ENCODE measurements at places on chromosomes 11 and 22.

DNA sequence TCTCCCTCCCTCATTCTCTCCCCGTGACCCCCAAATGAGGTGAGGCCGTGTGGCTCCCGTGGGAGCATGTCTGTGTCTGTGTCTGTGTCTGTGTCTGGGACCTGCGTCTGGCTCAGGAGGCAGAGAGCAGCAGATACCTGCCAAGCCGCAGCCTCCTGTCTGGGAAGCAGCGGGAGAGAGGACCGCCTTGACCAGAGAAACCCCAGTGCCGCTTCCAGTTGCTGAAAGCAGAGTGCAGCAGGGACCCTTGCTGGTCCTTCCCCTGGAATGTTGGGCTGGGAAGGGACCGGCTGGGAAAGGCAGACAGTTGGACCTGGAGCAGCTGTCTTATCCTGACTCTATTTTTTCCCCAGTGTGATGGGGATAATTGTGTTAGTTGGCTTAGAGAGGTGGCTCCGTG, 525 bp downstream of the CSDC2 start:
- no peak for DNase-seq

DNA sequence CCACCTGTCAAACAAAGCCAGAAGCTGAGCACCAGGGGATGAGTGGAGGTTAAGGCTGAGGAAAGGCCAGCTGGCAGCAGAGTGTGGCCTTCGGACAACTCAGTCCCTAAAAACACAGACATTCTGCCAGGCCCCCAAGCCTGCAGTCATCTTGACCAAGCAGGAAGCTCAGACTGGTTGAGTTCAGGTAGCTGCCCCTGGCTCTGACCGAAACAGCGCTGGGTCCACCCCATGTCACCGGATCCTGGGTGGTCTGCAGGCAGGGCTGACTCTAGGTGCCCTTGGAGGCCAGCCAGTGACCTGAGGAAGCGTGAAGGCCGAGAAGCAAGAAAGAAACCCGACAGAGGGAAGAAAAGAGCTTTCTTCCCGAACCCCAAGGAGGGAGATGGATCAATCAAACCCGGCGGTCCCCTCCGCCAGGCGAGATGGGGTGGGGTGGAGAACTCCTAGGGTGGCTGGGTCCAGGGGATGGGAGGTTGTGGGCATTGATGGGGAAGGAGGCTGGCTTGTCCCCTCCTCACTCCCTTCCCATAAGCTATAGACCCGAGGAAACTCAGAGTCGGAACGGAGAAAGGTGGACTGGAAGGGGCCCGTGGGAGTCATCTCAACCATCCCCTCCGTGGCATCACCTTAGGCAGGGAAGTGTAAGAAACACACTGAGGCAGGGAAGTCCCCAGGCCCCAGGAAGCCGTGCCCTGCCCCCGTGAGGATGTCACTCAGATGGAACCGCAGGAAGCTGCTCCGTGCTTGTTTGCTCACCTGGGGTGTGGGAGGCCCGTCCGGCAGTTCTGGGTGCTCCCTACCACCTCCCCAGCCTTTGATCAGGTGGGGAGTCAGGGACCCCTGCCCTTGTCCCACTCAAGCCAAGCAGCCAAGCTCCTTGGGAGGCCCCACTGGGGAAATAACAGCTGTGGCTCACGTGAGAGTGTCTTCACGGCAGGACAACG, 11.7 kb downstream of the CXCR5 start:
- peak; percentile 49 for DNase-seq

DNA sequence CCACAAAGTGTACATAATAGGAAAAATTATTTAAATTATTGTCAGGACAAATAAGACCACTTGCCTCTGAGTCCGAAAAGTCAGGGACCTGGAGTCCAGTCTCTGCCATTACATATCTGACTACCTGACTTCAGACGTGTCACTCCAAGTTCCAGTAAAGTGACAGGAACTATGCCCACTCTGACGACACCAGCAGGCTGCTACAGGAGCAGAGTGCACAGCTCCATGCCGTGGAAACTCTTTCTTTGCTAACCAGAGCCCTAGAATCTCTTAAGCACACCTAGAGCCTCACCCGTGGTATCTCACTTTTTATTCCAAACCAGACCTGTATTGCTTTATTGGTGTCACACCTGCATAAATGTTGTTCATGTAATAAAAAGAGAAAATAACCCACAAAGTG, 93.7 kb downstream of the PLEKHA7 start:
- no peak for DNase-seq

DNA sequence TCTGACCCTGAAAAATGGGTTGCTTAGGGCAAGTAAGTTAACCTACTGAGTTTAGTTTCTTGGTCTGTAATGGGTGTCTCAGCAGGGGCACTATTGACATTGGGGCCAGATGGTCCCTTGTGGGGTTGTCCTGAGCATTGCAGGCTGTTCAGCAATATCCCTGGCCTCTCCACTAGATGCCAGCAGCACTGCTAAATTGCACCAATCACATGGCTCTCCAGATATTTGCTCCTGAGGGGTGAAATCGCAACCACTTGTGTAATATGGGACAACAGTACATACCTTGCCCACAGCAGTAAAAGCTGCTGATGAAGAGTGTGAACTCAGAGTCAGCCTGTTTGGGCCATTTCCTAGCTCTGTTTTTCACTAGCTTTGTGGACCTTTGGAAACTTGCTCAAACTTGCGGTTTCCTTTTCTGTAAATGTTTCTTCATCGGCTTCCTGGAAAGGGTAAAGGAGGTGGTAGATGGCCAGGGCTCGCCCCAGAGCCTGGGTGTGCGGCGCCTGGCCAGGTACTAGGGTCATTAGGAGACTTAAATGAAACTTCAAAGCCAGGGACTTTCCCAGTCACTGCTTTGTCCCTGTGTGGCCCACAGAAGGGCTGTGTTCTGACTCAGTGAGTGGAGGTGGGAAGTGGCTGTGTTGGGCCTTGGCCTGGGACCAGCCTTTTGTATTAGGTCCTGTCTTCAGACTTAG, 13.0 kb downstream of the NCF4 start:
- DNase-seq, result no peak

DNA sequence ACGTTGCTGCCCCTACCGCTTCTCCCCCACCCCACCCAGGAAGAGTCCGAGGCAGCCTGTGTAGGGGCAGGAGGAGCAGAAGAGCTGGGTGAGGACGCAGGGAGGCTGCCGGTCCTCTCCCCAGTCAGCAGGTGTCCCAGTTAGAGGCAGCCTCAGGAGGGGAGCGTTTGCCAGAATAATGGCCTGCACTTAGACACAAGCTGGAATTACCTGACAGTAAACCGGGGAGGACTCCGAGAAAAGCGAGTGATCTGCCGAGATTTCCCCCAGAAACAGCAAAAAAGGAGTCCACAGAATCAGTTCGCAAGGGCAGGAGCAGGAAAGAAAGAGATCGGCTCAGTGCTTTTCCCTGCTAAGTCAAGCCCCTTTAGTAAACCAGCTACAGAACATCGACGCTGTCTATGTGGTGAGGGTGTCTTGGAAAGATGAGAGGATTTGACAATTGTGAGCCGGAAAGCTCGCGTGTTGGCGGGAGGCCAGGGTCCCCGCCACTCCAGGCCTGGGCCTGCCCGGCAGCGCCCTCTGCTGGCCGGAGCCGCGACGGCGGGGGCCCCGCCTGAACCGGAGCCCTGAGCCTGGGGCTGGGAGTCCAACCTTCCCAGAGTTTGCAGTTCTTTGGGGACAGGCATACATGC, 17.7 kb upstream of the THRSP start:
- DNase-seq, result peak; percentile 21

- no peak for DNase-seq
Measured at GRCh38 chr22:23678133-23678532, 12.7 kb upstream of the RGL4 start.

GRCh38 chr11:45005106-45005505, 54.4 kb upstream of the TP53I11 start:
- no peak for DNase-seq

DNA sequence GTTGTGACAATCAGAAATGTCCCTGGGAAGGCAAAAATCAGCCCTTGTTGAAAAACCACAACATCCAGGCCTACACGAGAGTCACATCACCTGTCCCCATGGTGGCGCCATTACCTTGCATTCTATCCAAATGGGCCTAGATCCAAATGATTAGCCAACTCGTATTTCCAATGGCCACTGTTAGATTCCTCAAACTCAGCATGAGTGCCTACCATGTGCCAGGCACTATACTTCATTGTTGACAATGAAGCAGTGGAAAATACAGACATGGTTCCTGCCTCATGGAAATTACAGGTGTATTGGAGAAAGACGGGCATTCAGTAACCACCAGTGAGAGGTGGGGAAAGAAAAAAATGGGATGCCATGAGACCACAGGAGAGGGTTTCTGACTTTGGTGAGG, 29.8 kb upstream of the CREB3L1 start:
- no peak for DNase-seq

- DNase-seq, result no peak
Measured at GRCh38 chr11:117199053-117199915, at the start of gene TAGLN. Gene TAGLN, plus strand, starts transcription at chr11:117199370. Its CDS starts 3,644 bp downstream, at chr11:117203014.

- DNase-seq, result no peak
Measured at GRCh38 chr11:33984682-33985389, 66.7 kb upstream of the CAPRIN1 start.

- DNase-seq, result no peak
Measured at GRCh38 chr11:95283650-95284049, 52.6 kb upstream of the SESN3 start.

- DNase-seq, result no peak
Measured at GRCh38 chr11:103944251-103944940, 92.0 kb upstream of the DDI1 start.

GRCh38 chr11:575313-575995, 816 bp upstream of the PHRF1 start:
- DNase-seq, result no peak

DNA sequence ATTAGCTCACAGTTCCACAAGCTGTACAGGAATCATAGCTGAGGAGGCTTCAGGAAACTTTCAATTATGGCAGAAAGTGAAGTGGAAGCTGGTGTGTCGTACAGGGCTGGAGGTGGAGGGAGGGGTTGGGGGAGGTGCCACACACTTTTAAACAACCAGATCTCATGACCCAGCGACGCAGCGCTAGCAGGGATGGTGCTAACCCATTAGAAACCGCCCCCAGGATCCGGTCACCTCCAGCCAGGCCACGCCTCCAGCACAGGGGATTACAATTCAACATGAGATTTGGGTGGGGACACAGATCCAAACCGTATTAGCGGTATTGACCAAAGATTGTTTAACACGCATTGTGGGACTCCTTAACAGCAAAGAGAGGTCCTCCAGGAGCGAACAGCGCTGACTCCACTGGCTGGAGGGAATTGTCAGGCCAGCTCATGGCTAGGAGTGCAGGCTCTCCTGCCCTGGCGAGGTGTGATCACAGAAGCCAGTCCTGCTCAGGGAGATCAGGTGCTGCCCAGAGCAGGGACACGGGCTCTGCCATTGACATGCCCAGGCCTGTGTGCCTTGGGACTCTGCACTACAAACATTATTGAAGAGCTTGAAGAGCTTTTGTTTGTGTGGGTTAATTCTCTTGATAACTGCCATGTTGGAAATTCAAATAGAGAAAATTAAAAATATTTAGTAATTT, 215.3 kb downstream of the TBC1D22A start:
- no peak for DNase-seq

DNA sequence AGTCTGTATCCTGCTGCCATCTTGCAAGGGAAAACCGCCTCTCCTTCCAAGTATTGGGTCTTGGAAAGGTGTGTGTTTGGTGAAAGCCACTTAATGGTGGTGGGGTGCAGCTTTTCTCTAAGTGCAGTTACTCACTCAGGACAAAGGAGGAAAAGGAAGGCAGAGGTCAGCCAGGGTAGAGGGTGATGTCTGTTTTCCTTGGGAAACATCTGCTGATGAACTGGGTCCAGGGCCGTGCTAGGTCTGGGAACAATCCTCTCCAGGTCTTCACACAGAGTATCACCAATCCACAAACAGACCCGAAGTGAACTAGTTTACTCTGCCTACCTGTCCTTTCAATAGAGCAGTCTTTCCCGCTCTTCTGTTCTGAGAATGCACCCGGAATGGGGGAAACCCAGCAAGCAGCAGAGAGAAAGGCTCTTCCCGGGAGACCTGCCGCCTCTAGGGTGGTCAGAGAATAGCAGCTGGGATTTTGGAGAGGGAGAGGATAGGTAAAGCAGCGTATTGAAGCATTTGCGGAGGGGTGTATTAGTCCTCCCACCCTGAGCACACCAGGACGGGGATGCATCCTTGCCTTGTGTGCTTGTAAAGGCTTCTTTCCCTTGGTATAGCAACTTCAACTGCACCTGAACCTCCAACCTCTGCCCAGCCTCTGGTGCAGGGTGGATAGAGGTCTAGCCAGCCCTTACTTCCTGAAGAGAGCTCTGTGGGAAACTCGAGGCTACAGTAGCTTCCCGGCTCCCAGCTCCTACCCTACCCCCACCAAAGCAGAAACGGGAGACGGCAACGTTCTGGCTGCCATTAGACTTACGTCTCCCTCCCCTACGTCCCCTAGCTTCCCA, 20.7 kb downstream of the LHFPL7 start:
- DNase-seq, result no peak

DNA sequence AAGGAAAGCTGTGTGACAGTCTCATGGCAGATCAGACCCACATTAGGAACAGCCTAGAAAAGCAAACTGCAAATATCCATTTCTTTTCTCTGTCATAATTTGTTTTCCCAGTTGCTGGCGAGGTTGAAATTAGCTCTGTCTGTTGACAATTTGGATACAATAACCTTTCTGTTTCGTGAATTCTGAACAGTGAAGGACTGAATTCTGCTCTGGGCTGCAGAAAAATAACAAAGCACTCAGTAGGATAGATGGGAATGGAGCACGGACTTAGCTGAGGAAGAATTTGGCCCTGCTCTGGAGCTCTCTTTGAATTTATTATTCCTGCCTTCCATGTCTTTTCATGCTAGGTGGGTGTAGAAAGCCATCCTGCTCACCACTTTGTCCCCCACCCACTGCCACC, 140.3 kb downstream of the RRAS2 start:
- DNase-seq, result no peak

DNA sequence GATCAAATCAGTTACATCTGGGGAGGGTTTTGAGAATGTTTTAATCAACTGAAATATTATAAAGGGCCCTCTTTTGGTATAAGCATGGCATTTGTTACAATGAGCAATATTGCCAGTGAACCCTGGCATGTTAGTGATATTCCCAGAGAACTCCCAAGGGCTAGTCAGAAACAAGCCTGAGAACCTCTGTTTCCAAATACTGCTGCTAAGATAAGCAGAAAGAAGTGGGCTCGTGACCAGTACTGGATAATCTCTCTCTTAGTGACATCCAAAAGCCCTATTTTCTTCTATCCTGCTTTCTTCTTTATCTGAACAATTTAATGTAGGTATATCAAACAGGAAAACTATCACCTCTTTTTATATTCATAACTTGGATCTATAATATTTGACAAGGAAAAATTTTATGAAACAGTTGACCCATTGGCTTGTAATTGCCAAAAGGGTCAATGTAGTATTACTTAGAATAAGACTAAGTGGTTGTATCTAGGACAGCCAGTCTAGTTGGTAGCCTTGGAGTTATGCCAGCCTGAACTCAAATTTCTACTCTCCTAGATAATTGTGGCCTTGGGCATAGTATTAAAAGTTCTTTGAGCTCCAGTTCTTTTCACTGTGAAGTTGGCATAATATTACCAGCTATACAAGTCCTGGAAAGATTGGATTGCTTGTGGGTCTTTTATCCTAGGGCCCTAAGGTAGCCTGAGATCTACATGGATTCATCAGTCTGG, 15.7 kb downstream of the CAT start:
- DNase-seq, result no peak

- DNase-seq, result no peak
Measured at GRCh38 chr11:93053864-93054263, 84.4 kb downstream of the MTNR1B start.

GRCh38 chr11:96430668-96431067, 40.9 kb downstream of the JRKL start:
- no peak for DNase-seq

Data from NCI-H510A (cell line).